Gastrocnemius medialis (tissue), 4 donors: ENCODE measurements at places on chromosomes 2 and 18.
A peak's percentile ranks its signal among the peaks of the same experiment; 100 is the strongest.

GRCh38 chr18:55858661-55859515 lies 270.9 kb upstream of the TCF4 start:
- DNase-seq, result no peak

DNA sequence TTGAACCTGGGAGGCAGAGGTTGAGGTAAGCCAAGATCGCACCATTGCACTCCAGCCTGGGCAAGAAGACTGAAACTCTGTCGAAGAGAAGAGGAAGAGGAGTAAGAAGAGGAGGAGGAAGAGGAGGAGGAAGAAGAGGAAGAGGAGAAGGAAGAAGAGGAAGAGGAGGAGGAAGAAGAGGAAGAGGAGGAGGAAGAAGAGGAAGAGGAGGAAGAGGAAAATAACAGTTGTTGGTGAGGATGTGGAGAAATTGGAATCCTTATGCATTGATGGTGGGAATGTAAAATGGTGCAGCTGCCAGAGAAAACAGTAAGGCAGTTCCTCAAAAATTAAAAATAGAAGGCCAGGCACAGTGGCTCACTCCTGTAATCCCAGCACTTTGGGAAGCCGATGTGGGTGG lies 8.5 kb upstream of the NCL start:
- no peak for DNase-seq

DNA sequence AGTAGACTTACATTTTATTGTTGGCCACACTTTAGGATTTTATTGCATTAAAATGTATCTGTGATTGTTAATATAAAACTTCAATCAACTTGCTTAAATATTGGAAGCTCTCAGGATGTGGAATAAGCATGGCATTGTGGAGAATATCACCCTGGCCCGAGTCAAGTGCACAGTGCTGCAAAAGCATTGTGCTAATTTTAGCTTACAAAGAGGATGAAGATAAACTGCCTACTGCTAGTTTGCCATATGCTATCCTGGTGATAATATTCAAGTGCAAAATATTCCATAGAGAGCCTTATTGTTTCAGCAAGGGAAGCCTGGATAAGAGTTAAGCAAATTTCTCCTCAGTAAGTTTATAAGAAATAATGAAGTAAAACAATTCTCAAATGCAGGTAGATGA lies 54.5 kb downstream of the MEIS1 start:
- DNase-seq, result no peak

GRCh38 chr2:217858519-217859491 lies 144.0 kb downstream of the TNS1 start:
- DNase-seq, result peak; percentile 87

DNA sequence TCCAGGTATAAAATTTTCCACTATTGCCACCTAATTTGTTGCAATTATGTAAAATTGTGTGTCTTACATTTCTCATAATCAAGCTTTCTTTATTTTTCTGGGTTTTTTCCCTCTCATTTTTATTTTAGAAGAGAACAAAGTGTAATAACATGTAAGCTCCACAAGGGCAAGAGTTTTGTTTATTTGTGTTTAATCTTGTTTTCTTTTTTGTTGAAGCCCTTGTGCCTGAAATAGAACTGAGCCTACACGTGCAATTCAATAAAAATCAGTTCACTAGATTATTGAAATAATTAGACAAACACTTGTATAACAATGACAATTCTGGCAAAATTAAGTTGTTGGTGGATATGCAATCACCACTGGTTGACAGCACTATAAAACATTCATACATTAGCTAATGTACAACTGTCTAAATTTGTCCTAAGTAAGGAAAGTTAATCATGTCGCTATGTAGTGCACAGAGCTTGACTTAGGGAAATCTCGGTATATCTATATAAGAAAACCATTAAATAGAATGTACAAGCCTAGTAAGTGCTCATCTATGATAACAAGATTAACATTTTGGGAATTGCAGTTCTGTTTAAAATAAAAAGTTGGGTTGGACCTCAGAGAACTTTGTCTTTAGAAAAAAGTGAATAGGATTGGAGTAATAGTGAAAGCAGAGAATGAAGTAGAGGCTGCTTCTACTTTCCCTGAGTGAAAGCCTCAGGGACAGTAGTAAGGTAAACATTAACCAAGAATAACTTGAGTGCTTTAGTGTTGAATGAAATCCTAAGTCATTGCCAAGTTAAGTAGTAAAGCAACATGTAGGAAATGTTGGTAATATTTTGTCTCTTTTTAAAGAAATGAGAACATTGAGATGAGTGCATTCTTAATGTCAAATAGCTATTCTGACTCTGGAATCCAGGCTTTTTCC lies 37.4 kb upstream of the NOL4 start:
- DNase-seq, result no peak

DNA sequence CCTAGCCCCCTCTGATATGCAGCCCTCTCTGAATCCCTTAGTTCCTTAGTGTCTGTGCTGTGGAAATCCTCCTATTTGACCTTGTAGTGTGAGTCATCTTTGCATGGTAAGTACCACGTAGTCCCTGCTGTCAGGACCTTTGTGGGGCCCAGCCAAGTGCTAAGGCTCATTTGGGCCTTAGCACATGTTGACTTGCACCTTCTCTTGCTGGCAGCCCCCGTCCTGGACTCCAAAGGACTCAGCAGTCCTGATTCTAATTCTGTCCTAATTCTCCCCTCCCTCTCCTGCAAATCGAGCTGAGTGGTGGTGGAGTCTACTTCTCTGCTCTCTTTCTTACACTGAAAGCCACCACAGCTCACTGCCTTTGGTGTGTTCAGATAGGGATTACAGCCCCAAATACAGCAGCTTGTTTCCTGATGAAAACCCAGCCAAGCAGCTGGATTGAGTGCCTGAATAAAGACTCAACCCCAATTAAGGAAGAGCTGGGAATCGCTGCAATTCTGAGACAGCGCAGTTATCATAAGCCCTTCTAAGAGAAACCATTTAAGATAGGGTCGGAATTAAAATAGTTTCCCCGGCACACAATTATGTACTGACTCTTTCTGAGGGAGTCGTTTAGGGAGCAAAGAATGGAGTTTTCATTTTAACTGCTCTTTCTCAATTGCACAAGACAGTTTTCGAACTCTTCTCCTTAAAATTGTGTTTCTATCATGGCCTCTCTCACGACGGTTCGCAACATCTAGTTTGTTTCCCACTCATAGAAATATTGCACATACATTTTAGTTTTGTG lies 215.6 kb upstream of the TNP1 start:
- DNase-seq, result peak; percentile 53

DNA sequence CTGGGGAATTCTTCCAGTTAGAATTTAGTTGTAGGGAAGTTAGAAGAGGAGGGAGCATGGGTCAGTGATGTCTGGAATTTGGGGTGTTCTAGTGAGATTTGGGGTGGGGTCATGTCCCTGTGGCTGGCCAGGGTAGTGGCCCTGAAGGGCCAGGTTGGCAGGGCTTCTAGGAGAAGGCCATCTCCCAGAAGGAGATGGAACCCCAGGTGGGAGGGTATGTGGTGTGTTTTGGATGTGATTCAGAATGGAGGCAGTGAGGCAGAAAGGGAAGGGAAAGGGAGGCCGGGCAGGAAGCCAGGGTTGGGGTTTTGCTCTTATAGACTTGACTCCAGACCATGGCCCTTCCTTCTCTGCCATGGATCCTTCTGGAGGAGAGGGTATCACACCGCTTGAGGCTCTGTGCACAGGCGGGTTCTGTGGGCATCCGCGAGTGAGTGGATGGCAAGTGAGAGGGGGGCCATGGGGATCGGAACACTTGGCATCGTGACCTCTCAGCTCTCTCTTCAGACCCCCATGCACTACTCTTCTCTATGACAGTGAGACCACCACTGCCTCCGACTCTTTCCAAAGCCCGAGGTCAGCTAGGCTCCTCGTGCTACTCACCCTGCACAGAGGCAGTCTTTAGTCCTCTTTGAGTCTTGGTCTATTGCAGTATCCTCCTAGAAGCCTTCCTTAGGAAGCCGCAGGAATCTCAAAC lies 7.3 kb downstream of the GREB1 start:
- DNase-seq, result no peak

DNA sequence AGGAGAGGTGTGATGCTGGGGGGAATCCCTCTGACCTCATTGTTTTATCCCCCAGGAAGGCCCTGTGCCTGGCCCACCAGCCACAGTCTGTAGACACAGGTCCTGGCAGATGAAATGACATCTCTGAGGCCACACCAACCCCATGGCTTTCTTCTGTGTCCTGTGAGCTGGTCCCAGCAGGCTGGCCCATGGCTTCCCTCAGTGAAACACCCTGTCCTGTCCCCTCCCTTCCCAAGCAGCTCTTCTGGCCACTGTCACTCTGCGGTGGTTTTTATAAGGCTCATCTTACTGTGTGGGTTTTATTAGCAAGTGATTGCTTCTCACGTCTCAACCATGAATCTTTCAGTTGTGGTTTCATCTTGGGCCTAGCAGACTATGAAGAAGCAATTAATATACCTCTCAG lies 102.8 kb upstream of the STPG4 start:
- DNase-seq, result no peak

- no peak for DNase-seq
Observed at GRCh38 chr2:72576861-72577260, 249.0 kb downstream of the EXOC6B start.

- no peak for DNase-seq
Observed at GRCh38 chr2:216559625-216560156, 61.0 kb downstream of the RPL37A start.

DNA sequence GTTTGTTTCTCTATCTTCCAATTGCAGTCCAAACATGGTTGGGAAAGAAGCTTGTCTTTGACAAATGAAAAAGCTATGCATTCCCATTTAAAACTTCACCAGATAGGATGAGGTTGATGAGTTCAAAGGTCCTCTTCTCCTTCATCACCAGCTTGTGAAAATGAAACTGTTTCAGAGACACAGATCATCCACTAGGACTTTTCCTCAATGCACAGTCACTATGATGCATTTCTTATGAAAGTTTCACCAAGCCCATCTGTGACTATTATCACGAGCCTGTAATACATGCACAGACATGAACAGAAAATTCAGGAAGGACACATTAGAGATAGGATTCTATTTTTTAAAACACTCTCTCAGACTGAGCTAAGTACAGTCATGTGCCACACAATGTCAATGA lies 644.4 kb downstream of the PLCL1 start:
- DNase-seq, result no peak

DNA sequence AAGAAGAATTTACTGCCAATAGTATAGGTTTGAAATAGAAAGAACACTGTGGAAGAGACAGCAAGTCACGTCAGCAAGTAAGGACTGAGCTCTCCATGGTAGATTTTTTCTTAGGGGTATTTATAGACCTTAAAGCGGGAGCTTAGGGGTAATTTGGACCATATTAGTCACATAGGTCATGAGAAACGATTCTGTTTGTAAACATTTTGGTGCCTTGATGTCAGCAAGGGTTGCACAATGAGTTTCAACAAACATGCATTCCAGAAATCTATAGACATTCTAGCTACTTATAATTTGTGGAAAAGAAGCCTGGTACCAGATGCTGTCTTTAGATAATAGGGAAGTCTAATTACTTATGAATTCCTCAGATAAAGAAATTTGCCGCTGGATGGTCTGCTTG lies 624.7 kb downstream of the TDRD15 start:
- no peak for DNase-seq

DNA sequence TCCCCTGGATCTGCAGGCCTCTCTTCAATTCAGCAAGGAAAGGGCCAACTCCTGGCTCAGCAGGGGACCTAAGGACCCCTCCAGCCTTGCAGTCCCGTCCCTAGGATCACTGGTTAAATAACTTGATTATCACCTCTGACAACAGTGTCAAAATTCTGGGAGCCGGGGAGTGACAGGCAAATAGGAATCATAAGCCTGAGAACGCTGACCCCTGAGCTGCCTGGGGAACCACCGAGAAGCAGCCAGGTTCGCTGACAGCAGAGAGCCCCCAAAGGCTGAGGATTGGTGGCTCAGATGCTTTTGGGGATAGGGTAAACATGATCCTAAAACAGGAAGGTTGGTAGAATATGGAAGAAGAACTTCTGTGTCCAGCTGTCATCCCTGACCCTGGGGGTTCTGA lies 17.5 kb upstream of the TNS1 start:
- DNase-seq, result no peak

- no peak for DNase-seq
Observed at GRCh38 chr2:74481961-74482800, 617 bp downstream of the CCDC142 start.

- no peak for DNase-seq
Observed at GRCh38 chr2:189927823-189928222, 134.7 kb downstream of the MSTN start.

DNA sequence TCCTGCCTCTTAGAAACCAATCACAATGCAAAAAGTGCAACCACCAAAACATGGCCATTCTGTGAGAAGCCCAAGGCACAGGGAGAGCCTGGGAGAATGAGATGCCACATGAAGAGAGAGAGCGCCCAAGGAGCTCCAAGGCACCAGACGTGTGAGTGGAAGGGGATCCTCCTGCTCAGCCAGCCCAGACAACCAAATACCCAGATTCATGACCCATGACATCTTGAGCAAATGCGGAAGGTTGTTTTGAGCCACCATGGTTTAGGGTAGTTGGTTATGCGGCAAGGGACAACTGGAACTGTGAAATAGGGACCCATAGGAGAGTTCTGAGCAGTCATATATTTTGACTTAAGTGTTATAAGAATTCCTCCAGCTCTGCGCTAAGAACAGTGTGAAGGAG lies 7.0 kb downstream of the AFF3 start:
- no peak for DNase-seq

- DNase-seq, result no peak
Observed at GRCh38 chr2:8009010-8009597, 672.8 kb upstream of the ID2 start.
